ENCODE measurements at places on chromosomes 16 and 17.

DNA sequence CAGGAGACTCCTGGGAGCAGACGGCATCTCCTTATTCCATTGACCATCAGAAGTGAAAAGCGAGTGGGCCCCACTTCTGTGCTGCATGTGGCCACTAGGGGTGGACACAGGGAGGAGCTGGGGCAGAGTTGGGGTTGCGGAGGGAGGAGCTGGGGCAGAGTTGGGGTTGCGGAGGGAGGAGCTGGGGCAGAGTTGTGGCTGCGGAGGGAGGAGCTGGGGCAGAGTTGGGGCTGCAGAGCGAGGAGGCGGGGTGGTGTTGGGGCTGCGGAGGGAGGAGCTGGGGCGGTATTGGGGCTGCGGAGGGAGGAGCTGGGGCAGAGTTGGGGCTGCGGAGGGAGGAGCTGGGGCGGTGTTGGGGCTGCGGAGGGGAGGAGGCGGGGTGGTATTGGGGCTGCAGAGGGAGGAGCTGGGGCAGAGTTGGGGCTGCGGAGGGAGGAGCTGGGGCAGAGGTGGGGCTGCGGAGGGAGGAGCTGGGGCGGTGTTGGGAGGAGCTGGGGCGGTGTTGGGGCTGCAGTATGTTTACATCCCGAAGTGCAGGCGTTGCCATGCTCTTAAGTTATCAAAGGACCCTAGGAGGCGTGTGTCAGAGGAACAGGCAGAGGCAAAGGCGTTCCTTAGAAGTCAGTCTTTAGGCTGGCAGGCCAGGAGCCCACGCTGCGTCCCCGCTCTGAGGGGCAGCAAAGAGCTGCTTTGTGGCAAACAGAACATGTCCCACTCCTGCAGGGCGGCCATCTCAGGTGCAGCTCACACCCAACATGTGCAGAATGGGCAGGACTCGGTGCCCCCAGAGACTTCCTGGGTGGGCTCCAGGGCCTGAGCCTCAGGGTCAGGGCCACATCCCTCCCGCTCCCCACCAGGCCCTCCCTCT is 76.0 kb downstream of the ZNF778 start:
- DNase-seq = no peak

- no peak for DNase-seq
Measured at GRCh38 chr16:81601008-81601428, 156.4 kb downstream of the CMIP start.

DNA sequence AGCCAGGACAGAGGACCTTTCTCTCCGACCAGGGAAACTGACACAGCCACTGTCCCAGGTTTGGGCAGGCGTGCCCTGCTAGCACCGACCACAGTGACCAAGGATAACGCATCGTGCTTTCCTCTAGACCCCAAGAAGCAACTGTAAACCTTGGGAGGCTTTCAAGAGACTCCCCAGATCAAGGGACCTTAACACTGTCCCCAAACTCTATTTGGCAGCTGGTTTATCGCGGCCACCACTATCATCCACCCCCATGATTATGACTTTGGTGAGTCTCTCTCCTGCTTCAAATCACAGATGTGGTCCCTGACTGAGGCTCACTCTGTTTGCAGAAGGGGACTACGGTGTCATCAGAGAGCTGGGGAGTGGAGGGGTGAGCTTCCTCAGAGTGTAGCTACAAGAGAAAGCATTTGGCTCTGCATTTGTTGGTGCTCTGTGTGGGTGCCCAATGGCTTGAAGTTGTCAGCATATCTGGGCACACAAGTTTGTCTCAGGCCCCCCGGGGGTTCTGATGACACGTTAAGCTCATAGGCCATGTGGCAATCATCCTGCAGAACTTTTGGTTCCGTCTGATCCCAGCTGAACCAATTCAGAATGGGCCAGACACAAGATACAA is 408.0 kb downstream of the SLC39A11 start:
- no peak for DNase-seq

DNA sequence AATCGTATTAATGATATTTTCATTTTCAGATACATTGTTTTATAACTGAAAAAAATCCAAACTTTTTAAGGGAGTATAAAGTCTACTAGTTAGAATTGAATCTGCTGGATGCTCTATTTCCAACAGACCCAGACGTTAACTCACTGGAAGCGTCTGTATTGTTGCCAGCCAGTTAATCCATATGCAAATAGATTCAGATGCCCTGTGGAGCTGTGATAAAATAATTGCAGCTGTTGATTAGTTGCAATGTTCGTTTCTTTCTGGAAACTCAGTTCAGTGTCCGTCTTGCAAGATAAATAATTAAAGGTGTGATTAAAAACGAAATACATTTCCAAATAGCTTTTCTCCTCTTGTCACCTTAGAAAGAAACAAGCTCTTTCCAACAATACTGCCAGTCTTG is 5.1 kb upstream of the GNA13 start:
- no peak for DNase-seq

DNA sequence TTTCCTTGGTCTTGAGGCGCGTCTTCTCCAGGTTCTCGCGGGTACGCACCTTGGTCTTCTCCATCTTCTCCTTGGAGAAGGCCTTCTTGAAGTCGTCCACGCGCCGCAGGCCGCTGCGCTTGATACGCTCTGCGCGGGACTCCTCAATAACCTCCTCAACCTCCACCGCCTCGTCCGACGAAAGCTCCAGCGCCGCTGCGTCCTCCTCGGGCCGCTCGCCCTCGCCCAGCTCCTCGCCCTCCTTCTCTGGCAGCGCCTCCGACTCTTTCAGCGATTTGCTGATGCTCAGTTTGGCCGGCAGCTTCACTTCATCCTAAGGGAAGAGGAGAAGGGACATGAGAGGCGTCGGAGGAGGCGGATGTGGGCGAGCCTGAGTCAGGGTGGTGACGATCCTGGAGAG is 16.8 kb upstream of the STAT3 start:
- DNase-seq = no peak

DNA sequence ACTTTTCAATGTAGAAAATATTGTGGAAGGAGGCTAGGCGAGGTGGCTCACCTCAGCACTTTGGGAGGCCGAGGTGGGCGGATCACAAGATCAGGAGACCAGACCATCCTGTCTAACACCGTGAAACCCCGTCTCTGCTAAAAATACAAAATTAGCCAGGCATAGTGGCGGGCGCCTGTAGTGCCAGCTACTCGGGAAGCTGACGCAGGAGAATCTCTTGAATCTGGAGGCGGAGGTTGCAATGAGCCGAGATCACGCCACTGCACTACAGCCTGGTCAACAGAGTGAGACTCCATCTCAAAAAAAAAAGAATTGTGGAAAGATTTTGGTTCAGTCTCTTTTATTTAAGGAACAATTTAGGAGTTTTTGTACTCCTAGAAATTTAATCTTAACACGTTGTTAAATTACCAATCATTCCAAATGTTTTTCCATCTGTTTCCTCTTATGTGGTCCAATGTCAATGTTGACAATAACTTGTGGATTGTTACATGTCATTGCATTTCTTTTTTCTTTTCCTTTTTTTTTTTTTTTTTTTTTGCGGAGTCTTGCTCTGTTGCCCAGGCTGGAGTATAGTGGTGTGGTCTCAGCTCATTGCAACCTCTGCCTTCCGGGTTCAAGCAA is 124.6 kb upstream of the HAS3 start:
- DNase-seq = no peak

GRCh38 chr17:50631195-50631907 is 3.3 kb upstream of the ABCC3 start:
- DNase-seq = no peak

- no peak for DNase-seq
Measured at GRCh38 chr16:47779201-47780016, 318.3 kb downstream of the PHKB start.

DNA sequence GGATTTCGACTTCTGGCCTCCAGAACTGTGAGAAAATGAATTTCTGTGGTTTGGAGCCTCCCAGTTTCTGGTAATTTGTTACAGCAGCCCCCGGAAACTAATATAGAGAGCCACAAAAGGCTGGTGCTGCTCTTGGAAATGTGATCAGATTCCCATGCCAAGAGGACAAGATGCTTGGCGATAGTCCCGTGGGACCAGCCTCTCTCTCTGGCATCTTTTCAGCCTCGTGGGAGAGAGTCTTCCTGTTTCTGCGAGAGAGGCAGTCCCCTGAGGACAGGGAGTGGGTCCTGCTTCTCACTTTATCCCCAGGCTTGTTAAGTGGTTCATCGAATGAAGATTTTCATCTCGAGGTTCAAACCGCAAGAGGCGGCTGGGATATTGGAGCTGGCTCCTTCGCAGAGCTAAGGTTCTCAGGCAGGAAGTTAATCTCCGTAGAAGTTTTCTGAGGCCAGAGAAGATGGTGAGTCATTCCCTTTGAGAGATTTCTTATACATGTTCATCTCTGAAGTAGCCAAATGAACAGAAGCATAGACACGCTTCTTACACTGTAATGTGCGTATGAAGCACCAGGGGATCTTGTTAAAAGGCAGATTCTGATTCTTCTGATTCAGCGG is 211.6 kb upstream of the SDK2 start:
- DNase-seq = no peak

DNA sequence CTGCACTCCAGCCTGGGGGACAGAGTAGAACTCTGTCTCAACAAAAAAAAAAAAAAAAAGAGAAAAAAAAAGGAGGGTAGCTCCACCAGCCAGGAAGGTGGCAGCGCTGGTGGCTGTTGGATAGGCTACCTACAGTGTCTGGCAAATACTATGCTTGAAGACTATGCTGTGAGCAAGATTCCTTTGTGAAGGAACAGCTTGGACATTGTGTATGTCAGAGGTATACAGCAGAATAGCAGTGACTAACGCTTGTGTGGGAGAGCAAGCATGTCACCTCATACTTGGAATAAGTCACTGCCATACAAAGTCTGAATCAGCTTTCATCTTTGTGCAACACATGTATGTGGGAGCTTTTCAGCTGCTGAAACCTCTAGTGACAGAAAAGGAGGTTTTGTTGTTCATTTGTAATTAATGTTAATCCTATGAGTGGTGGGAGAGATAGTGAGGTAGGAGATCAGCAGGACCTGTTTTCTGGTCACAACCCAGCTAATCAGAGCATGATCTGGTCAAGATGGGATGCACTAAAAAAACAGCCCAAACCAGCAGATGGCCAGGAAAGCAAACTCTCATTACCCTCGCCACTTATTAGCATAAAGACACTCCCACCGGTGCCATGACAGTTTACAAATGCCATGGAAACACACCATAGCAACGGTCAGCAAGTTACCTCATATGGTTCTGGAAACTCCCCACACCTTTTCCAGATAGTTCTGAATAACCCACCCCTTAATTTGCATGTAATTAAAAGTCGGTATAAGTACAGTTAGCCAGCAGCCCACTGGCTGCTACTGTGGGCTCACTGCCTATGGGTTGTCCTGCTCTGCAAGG is 6.8 kb upstream of the ITGAD start:
- no peak for DNase-seq

DNA sequence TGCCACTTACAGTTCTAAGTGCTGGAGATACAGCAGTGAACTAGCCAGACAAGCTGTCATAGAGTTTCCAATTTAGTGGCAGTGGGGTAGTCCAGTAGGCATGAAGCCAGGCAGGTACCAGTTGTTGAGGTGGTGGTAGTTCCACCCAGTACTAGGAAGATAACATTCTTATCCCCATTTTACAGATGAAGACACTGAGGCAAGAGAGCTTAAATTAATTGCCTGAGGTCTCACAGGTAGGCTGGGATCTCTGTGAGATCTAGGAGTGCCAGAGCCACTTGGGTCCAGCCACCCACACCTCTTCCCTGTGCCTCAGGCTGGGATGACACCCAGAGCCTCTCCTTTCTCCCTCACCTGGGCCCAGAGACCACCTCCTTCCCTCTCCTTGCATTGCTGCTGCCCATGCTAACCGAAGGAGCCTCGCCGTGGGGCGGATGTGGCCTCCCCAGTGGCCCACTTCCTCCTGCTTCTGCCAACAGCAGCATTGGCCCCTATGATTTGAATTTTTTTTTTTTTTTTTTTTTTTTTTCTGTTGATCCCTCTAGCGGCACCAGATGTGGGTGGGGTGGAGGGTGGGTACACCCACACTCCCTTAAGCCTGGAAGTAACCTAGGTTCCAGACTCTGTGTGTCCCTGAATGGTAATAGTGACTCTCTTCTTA is 114.0 kb downstream of the PRKCB start:
- DNase-seq = no peak

- DNase-seq = no peak
Measured at GRCh38 chr16:83899978-83900377, 1.1 kb downstream of the MLYCD start.

- DNase-seq = no peak
Measured at GRCh38 chr16:86201746-86202145, 302.8 kb downstream of the IRF8 start.

GRCh38 chr16:568401-569258 is 1.1 kb upstream of the PIGQ start:
- no peak for DNase-seq
